ENCODE measurements at places on chromosomes 1 and 21.

- DNase-seq = no peak
- H3K4me1 ChIP-seq = no peaks in the 10 kb centered on the region
- no peak overlapping the region for H3K4me3 ChIP-seq
- H3K27me3 ChIP-seq = no peaks in the 10 kb centered on the region
- no peak overlapping the region for H3K27ac ChIP-seq
Measured at GRCh38 chr1:240107058-240107684, 15.5 kb downstream of the FMN2 start.

DNA sequence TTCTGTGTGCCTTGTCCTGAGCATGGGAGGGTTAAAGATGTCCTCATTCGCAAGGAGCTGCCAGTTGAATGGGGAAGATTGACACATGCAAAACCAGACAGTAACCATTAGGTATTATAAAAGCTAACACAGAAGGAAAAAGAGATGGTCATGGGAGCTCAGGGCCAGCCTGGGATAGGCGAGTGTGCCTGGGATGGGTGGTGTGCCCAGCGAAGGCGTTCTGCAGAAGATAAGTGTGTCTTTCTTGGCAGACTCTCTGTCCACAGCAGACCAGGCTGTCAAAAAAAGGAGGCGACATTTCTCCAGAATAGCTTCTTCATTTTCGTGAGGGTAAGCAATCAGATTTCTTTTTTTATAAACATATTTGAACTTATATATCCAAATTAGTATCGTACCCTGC, 14.1 kb downstream of the PGM1 start:
- DNase-seq = no peak
- H3K27me3 ChIP-seq = no peaks in the 10 kb centered on the region
- no peaks in the 10 kb centered on the region for H3K4me1 ChIP-seq
- no peak overlapping the region for H3K27ac ChIP-seq
- peaks cover 2% of the 10 kb centered on the region for H3K36me3 ChIP-seq

DNA sequence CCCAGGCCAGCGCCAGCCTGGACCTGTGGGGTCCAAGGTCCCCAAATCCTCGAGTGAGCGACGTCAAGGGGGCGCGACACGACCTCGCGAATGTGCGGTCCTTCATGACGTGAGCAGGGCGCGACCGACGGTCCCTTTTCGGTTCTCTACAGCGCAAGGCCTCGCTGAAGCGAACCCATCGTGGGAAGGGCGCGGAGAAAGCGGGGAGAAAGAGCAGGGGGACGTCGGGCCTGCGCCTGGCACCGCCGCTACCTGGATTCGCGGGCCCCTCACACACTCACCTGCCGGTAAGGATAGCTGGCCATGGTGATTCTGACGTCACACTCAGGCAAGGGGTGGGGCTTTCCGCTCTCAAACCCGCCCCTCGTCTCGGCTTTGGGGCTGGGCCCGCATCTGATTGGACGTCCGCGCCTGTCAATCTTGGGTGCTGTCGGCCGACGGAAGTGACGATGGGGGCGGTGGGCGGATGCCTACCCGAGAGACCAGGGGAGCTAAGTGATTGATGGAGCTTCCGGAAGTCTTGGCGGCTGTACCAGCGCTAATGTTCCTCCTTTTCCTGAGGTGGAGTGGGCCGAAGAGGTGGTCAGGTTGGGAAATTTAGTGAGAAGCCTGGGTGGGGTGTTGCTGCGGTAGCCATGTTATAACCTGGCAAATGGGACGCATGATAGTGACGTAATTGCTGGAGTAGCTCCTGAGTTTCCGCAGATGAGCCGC, at the start of gene PEF1:
Gene PEF1, minus strand, starts transcription at position 317 of the 714 bp plus-strand sequence. Its CDS starts 12 bp downstream, at position 305.
- H3K27ac ChIP-seq = peak within 1 kb of the TSS; percentile 99
- H3K4me1 ChIP-seq = peaks cover 52% of the 10 kb centered on the region
- H3K4me3 ChIP-seq = peak within 1 kb of the TSS; percentile 85

DNA sequence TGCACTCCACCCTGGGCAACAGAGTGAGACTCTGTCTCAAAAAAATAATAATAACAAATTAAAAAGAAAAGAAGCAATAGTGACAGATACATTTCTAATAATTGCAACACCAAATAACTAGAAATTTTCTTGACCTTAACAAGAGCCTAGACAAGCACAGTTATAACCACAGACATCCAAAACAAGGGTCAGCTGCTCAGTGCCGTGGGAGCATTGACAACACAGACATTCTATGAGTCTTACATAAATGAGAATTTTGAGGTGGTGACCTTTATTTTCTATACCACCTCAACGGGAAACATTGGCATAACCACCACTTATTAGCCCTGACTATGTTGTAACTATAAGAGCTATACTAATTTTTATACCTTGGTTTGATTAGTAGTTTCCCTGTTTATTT, 156.1 kb downstream of the NR5A2 start:
- DNase-seq = no peak
- no peaks in the 10 kb centered on the region for H3K27me3 ChIP-seq
- H3K27ac ChIP-seq = no peak overlapping the region
- H3K36me3 ChIP-seq = no peaks in the 10 kb centered on the region
- no peaks in the 10 kb centered on the region for H3K4me1 ChIP-seq
